Left lobe of liver (tissue), 2 donors: ENCODE measurements at places on chromosomes 12 and 14.

GRCh38 chr12:92859650-92860386 is 69.3 kb downstream of the EEA1 start:
- no peak for DNase-seq

DNA sequence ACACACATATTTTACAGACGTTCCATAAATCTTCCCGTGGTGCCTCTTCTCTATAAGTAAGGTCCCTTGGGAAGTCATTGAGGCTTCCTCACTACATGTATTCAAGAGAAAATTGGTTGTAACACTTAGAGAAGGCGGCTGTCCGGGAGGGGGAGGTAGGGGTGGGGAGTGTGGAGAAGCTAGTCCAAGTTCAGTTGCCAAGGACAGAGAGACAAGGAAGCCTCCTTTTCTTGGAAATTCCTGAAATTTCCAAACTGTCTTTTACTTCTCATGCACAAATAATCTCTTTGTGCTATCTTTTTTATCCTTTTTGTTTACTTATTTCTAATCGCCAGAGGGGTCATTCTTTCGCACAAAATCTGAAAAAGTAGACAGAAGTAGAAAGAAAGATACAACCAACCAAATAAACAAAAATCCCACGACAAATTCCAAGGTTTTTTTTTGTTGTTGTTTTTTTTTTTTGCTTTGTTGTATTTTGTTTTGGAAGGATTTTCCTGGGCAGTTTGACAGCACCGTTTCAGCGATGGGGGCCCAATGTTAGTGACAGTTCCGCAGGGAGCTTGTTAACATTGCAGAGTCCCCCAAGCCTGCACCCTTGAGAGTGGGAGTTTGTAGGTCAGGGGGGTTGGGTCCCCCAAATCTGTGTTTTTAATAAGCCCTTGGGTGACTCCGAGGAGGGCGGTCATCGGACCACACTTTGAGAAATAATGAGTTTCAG is 45.2 kb downstream of the MAP1LC3B2 start:
- DNase-seq, result no peak

GRCh38 chr12:109421355-109422087 is 55.6 kb downstream of the KCTD10 start:
- no peak for DNase-seq

- no peak for DNase-seq
These were observed 199.9 kb upstream of the FOXN3 start for GRCh38 chr14:89616852-89617341.

GRCh38 chr12:120640861-120641833 is 721 bp downstream of the CABP1 start:
- no peak for DNase-seq

DNA sequence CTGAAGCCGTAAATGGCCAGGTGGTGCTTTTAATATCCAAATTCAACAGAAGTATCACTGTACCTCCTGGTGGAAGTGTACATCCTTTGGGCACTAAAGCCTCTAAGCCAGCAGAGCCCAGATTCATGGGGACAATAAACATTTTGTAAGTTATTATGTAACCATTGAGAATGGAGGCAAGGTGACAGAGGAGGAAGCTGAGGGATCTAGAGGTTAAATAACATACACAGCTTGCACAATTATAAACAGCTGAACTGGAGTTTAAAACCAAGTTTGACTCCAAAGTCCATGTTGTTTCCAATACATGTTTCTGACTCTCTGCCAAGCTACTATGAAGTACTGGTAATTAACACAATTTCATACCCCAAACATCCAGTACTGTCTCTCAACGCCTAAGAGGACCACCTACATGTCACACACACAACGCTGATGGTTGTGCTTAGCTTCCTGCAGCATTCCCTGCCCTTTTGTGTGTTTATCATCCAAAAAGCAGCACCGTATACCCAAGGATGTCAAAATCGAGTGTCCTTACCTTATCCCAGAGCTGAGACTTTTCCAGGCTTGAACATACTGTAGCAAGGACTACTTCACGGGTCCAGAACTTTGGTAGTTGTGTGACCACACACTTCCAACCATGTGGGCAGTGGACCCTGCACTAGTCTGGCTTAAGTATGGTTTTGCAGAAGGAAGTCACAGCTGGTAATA is 41.3 kb downstream of the EGLN3 start:
- no peak for DNase-seq

- DNase-seq, result peak; percentile 62
These were observed 23.8 kb upstream of the LRTM2 start for GRCh38 chr12:1796515-1797010.

- DNase-seq, result peak; percentile 85
These were observed 30.0 kb downstream of the NUMB start for GRCh38 chr14:73428353-73428824.

GRCh38 chr12:120247183-120247582 is 18.3 kb downstream of the PXN start:
- no peak for DNase-seq

DNA sequence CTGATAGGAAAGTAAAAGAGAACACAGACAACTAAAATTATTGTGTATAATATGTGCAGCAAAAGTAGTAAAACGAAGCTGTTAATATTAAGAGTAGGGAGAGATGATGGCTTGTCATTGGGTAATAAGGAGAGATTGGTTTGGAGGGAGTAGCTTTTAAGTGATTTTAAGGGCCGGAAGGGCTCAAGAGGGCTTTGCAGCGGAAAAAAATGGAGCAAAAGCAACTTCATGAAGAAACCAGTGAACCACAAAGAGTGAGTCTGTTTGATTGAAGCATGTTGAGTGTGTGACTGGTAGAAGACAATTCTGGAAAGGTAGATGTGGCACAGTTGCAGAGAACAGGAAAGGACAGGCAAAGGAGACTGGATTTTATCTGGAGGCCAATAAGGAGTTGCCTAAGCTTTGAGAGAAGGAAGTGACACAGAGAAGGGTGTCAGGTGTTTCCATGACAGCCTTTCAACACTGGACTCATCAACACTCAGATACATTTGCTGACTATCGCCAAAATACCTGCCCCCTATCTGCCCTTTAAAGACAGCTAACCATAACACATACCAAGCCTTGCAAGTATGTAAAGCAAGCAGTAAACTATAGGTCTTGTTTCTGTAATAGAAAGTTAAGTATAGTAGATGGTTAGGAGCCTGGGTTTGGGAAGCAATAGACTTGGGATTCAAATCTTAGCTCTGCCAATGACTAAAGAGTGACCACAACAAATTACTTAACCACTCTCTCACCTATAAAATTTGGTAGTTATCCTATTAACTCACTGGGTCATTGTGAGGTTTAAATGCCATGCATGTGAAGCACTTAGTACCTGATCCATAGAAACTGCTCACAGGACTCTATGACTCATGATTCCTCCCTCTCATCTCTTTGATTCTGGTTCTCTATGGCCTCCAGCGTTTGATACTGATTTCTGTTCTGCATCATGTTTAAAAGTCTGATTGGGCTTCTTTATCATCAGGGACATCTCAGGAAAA is 117.3 kb upstream of the LMNTD1 start:
- DNase-seq, result no peak

GRCh38 chr14:37056473-37056872 is 115.9 kb downstream of the SLC25A21 start:
- DNase-seq, result no peak

DNA sequence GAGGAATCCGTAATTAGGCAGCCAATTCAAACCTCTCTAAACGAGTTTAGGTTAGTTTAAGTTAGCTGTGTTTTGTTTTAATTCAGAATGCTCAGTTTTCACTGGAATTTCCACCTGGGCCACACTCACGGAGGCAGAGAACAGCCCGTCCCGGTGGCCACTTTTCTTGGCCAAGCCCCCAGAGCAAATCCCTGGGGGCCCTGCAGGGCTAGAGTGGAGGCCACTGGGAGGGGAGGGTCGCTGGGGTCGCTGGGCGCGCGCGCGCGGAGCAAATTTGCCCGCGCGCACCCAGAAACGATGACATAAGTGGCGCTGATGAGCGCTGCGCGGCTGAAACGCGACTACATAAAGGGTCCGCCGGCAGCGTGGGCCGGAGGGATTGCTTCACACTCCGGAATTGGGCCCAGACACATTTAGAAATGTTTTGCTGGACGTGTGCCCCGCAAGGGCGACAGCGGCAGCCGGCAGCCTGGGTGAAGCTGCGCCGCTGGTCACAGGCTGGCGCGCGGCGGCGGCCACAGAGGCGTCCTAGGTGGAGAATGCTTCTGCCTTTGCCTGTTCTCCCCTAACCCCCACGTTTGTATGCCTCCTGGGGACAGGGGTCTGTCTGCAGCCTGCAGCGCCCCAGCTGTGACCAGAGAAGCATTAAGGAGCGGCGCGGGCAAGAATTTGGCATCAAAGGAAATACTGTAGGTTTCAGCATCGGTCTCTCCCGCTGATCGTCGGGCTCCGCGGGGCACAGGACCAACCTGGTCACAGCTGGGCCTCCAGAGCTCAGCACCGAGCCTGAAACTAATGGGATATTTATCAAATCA is 37.9 kb upstream of the TBX5 start:
- DNase-seq, result no peak

- no peak for DNase-seq
These were observed 888.6 kb downstream of the TMTC2 start for GRCh38 chr12:83575326-83575725.

- no peak for DNase-seq
These were observed 16.2 kb downstream of the OTX2 start for GRCh38 chr14:56794088-56794556.

- DNase-seq, result no peak
These were observed 8.7 kb downstream of the CLIP1 start for GRCh38 chr12:122413516-122414404.

GRCh38 chr14:21034707-21035106 is at the start of gene RNASE13:
Gene RNASE13, minus strand, starts transcription at chr14:21034807. Its CDS starts 519 bp downstream, at chr14:21034288.
- DNase-seq, result no peak

DNA sequence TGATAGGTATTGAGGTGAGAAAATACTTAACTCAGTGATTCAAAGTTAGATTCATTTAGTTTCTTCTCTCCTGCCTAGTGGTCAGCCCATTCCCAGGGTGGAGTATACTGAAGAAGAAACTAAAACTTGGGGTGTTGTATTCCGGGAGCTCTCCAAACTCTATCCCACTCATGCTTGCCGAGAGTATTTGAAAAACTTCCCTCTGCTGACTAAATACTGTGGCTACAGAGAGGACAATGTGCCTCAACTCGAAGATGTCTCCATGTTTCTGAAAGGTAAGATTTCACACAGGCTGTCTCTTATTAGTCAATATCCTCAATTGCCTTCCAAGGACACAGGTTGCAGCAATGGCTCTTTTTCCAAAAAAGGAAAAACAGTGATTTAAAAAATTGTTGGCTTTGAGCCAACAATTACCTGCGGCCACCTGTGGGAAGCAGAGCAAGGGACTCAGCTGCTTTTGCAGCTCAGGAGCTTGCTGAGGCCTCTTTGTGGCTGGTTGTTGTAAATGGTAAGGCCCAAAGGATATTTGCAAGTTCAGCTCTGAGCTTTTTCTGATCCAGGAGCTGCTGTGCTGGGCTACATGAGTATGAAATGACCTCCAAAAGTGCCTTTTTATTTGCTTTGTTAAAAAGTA is 33.9 kb downstream of the TPH2 start:
- DNase-seq, result no peak

GRCh38 chr14:30779210-30779609 is 95.1 kb upstream of the COCH start:
- DNase-seq, result no peak

DNA sequence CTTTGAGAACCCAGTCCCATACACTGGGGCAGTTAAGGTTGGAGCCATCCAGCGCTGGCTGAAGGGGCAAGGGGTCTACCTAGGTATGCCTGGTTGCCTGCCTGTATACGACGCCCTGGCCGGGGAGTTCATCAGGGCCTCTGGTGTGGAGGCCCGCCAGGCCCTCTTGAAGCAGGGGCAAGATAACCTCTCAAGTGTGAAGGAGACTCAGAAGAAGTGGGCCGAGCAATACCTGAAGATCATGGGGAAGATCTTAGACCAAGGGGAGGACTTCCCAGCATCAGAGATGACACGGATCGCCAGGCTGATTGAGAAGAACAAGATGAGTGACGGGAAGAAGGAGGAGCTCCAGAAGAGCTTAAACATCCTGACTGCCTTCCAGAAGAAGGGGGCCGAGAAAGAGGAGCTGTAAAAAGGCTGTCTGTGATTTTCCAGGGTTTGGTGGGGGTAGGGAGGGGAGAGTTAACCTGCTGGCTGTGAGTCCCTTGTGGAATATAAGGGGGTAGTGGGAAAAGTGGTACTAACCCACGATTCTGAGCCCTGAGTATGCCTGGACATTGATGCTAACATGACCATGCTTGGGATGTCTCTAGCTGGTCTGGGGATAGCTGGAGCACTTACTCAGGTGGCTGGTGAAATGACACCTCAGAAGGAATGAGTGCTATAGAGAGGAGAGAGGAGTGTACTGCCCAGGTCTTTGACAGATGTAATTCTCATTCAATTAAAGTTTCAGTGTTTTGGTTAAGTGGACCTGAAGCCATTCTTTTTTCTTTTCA is 9.2 kb downstream of the ERP29 start:
- no peak for DNase-seq

GRCh38 chr12:55675666-55676065 is 32.0 kb downstream of the ITGA7 start:
- peak; percentile 34 for DNase-seq

GRCh38 chr12:127893895-127894609 is 372.9 kb upstream of the TMEM132C start:
- no peak for DNase-seq
